ENCODE measurements at places on chromosomes 4 and X. TPM values are rescaled to one million over a fixed set of nuclear protein-coding genes. Genes with fewer than 3 reads are reported as not detected.

Gene GAGE12F
- not detected for total RNA-seq

Gene PPP1R3F
- 2.8 TPM for total RNA-seq

Gene SMR3A
- total RNA-seq, result not detected

Gene SEC24B
- total RNA-seq, result 17.4 TPM

Gene PABPC5
- not detected for total RNA-seq
